Ecto neural progenitor cell (in vitro differentiated cells): ENCODE measurements at places on chromosomes 16 and 17.

- no peak for DNase-seq
Observed at GRCh38 chr17:20123209-20123608, 114.0 kb downstream of the SPECC1 start.

GRCh38 chr17:7119314-7119713 is 4.7 kb upstream of the ASGR2 start:
- no peak for DNase-seq

DNA sequence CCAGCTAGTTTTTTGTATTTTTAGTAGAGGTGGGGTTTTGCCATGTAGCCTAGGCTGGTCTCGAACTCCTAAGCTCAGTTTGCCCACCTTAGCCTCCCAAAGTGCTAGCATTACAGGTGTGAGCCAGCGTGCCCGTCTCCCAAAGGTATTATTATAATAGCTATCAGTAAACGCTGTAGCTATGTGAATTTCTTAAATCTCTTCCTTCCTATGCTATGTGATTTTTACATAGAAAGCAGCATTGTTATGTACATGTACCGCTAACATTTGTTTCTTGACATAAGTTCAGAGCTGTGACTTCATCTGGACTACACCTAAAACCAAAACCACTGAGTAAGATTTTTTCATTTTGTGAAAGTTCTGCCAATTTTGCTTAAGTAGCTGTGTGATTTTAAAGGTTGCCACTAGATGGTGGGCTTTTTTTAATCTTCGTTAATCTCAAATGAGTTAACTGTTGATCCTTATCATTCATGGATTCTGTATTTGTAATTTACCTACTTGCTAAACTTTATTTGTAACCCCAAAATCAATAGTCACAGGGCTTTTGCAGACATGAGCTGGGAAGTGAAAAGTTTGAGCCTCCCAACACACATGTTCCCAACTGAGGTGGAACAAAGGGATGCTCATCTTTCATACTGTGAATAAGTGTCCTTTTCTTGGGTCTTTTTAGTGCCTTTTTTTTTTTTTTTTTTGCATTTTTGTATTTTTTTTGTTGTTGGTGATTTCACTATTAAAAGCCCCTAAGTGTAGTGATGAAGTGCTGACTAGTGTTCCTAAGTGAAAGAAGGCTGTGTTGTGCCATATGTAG is 21.9 kb downstream of the PRKAR1A start:
- no peak for DNase-seq

GRCh38 chr17:47223007-47223406 is 13.9 kb downstream of the MYL4 start:
- DNase-seq, result no peak

- DNase-seq, result no peak
Observed at GRCh38 chr16:51407921-51408320, 256.9 kb upstream of the SALL1 start.

DNA sequence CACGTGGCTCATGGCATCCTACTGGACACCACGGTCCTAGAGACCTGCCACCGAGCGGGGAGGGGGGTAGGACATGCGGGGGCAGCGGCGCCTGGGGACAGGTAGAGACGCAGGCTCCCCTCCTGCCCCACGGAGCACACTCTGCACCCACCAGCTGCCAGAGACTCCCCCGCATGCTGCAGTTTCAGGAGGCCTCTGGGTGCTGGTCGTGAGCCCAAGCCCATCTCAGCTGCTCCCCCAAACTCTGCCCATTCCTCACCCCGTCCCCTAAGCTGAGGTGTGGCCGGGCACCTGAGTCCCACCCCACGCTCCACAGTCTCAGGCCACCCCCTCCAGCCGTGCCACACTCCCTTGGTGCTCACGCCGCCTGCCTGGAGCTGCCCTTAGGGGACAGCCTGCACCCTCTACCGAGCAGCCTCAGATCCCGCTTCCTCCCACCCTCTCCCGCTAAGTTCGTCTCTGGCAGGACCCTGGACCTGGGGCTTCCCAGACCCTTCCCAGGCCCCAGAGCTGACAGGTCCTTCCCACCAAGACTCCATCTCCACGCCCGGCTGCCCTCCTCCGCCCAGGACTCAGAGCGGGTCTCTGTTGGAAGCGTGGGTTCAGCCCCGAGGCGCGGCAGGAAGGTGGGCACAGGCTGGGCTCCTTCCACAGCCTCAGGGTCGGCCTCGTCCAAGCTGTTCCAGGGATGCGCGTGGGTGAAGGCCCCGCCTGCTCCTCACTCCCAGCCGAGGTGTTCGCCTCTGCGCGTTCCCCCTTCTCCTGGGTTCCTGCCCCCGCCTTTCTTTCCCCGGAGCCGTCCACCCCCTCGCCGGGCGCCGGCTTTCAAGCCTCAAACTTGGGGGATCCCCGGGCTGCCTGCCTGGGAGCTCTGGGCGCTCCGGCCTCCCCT is 1.3 kb downstream of the RAB40B start:
- peak; percentile 68 for DNase-seq

- DNase-seq, result peak; percentile 13
Observed at GRCh38 chr16:66289986-66290385, 76.5 kb upstream of the CDH5 start.

DNA sequence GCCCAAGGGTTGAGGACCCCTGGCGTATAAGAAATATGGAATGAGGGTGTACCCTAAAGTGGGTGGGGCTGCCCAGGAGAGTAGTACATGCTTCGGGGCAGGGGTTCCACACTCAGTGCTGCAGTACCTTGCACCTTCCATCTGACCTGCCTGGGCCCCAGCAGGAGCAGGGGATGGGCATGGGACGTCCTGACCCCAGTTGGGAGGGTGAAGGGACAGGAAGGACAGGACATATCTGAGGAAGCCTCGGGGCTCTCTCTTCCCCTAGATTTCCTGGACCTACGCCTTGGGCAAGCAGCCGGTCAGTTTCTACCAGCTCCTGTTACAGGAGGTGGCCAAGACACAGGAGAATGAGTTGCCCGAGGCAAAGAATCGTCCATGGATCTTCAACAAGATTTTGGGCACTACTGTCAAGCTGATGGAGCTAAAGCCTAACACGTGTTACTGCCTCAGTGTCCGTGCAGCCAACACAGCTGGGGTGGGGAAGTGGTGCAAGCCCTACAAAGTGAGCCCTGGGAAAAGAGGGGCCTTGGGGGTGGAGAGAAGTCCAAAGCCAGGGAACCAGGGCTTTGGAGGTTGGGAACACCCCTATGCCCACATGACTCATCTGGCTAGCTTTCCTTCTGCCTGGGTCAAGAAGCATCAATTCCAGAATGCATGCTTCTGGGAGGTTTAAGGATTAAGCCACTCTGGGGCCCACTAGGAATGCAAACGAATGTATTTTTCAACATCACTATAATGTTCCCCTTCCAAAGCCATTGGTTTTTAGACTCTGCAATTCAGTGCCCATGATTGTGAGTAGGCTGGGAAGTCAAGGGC is 7.9 kb downstream of the FNDC8 start:
- no peak for DNase-seq

DNA sequence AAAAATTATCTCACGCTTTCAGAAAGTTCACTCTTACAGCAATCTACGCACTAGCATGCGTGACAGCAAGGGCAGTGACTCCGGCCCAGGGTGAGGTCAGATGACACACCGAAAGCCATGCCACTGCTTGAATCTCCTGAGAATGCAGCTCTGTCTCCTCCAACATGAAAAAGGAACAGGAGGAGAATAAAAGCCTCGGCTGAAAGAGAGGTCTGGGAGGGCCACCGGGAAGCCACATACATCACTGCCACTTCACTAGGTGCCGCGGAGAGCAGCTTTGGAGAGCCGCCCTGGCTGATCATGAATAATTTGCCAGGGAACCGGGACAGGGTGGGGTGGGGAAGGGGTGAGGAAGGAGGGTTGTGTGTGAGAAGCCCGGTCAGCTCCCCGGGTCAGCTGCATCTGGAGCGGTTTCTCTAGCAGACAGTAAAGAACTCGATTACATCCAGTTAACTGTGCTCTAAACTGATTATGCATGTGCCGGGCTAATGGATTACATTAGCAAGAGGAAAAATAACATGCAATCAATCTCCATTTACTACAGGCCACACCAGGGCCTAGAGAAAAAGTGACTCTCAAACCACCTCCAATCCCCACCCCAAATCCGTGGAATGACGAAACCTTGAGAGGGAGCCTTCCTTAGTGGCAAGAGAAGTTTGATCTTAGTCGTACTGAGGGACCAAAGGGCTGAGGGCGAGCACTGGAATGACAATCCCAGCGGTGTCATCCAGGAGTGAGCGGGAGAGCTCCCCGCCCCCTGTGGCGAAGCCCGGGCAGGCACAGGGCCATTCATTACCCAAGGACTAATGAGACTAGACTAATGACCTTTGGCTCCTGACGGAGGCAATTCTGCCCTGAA is 100.3 kb downstream of the ZFHX3 start:
- DNase-seq, result no peak

- DNase-seq, result no peak
Observed at GRCh38 chr17:37833237-37833859, 88.5 kb upstream of the HNF1B start.
